Lung microvascular endothelial cell (primary cell): ENCODE measurements at places on chromosomes 2 and 18. TPM values are rescaled to one million over a fixed set of nuclear protein-coding genes. Genes with fewer than 3 reads are reported as not detected.

GRCh38 chr18:32775628-32776027, 2.8 kb upstream of the KLHL14 start:
- peak; percentile 83 for DNase-seq

GRCh38 chr2:50956886-50957285, 75.0 kb downstream of the NRXN1 start:
- no peak for DNase-seq

DNA sequence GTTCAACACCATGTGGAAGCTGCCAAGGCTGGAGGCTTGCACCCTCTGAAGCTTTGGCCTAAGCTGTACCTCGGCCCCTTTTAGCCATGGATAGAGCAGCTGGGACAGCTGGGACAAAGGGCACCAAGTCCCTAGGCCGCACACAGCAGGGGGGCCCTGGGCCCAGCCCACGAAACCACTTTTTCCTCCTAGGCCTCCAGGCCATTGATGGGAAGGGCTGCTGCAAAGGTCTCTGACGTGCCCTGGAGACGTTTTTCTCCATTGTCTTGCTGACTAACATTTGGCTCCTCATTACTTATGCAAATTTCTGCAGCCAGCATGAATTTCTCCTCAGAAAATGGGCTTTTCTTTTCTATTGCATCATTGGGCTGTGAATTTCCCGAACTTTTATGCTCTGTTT, 13.7 kb downstream of the RAPGEF4 start:
- DNase-seq, result no peak

- peak; percentile 78 for DNase-seq
These were observed 7.5 kb downstream of the SERTAD2 start for GRCh38 chr2:64646007-64646880.

GRCh38 chr18:22279741-22280452, 110.5 kb downstream of the GATA6 start:
- DNase-seq, result no peak

DNA sequence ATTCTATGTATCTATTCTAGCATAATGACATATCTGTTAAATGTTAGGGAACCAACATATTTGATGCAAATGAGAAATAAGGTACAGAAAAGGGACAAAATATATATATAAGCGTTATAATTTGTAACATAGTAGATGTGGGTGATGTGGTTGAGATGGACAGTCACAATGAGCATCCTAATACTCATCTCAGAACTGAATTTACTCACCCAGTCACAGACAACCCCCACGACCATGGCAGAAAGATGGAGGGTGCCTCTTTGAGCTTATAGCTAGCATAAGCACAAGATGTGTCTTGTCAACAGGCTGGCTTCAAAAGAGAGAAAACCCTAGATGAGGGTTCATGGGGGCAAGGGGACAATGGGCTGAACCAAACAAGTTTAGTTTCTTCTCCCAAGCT, 9.1 kb upstream of the DSG3 start:
- no peak for DNase-seq

GRCh38 chr2:230602562-230603230, 109.9 kb upstream of the CAB39 start:
- peak; percentile 12 for DNase-seq

DNA sequence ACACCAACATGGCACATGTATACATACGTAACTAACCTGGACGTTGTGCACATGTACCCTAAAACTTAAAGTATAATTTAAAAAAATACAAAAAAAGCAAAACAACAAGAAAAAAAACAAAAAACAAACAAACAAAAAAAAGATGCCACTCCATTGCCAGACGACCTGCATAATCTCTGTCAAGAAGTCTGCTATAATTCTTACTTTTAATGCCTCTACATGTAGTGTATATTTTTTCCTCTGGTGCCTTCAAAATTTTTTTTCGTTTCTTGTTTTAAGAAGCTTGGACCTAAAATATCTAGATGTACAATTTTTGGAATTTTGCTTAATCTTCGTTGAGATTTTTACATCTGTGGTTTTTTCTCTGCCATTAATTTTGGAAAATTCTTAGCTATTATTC, 235.6 kb upstream of the ZNF521 start:
- DNase-seq, result no peak

DNA sequence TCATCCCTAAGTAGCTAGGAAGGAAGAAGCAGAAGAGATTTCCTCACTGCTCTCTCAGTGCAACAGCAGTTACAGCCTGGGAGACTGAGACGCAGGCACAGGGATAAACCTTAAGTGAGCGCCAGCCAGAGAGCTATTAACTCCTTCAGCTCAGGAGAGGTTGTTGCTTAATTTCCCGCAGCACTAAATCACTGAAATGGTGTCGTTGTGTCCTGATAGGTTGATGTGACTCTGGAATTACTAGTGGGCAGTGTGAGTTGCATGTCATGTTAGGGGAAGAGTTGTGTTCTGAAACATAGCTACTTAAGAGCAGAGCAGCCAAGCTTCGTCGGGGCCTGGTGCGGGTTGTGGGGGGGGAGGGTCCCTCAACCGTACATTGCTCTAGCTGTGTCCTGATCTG, 225.8 kb downstream of the NAPG start:
- DNase-seq, result no peak

GRCh38 chr2:1978706-1979105, 234.4 kb upstream of the PXDN start:
- no peak for DNase-seq

GRCh38 chr2:38697116-38697840, 31.4 kb downstream of the GALM start:
- no peak for DNase-seq

DNA sequence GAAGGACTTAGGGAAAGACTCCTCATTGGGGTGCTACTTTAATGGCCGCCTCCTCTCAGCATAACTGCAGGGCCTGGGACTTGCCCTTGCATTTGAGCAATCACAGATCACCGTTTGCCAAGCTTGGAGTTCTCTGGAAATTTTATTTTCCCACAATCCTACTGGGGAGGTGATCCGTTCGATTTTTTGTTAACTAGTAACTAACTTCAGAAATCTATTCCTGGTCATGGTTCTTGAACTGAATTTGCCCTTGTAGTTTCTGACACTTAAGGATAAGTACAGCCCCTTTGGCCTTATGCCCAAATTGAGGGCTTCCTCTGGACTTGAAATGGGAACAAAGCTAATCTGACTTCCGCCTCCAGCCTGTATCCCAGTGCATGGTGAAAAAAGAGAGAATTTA, 60.5 kb upstream of the ST3GAL5 start:
- DNase-seq, result no peak

DNA sequence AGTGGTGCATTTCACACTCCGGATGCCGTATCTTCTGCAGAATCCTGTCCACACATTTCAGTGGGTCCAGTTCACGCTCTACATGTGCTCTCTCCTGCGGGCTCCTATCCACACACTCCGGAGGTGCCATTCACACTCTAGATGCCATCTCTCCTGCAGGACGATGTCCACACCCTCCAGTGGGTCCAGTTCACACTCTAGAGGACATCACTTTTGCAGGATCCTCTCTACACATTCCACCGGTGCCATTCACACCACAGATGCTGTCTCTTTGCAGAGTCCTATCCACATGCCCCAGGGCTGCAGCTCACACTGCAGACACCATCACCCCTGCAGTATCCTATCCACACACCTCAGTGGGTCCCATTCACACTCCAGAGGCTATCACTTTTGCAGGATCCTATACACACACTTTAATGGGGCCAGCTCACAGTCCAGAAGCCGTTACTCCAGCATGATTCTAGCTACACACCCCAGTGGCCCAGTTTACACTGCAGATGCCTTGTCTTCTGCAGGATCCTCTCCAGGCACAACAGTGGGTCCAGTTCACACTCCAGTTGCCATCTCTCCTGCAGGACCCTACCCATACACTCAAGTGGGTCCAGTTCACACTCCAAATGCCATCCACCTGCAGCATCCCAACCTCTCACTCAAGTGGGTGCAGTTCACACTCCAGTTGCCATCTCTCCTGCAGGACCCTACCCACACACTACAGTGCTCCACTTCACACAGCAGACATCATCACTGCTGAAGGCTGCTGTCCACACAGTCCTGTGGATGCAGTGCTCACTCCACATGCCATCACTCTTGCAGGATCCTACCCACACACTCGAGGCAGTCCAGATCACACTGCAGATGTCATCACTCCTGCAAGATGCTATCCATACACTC, 2.1 kb upstream of the PXDN start:
- DNase-seq, result no peak

DNA sequence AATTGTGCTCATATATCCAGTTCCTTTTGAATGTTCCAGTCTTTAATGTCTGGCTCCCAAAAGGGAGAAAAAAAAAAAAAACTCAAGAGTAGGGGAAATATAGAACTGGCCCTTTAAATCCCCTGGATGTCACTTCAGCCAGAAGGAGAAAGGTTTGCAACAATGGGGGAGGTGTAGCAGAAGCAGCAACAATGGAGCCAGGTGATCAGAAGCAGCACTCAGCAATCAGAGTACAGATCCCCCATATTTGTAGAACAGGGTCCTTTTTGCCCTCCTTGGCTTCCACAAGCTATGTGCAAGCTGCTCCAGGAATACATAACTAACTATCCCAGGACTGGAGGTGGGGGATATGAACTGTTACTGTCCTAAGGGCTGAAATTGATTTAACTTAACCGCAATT, 25.8 kb upstream of the ZNF397 start:
- no peak for DNase-seq

DNA sequence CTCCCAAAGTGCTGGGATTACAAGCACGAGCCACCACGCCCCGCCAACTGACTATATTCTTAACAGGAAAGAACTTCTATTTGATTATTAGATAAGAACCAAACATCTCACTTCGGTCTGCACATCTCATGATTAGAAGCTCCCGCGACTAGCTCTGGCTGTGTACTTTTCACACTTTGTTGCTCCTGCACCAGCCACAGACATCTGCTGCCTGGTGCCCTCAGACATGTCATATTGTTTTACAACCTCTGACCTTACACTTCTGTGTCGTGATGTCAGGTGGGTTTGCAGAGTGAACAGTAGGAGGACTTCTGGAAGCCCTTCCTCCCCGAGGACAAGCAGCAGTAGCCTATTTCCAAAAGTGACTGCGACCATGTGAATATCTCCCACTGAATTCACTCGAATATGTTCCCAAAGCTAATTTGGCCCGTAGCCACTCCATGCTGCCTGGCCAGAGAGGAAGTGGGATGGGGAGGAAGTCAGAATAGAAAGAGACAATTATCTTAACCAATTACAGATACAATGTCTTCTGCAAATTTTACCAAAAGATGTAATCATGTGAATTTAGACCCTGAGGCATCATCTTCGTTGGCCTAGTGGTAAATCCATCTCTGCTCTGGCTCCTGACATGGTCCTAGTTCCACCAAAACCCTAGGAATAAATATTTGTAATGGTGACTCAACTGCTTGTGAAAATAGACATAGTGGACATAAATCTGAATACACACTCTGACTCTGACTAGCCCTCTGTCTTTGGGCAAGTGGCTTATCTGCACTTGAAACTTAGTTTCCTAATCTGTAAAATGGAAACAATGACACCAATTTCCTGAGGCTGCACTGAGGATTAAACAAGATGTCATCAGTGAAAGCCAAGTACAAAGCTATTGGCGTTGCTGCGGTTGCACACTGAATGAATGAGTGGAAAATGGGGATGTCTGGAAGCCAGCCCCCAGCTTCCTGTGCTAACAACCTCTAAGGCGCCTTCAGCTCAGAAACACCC, 406.1 kb downstream of the LRATD1 start:
- no peak for DNase-seq

Gene YES1
- 138 and 140 TPM in 2 replicates for total RNA-seq

Gene CCBE1
- under 0.01 and 0.22 TPM in 2 replicates for total RNA-seq

Gene AFTPH
- total RNA-seq, result 23.8 and 35.5 TPM in 2 replicates

Gene IL37
- total RNA-seq, result not detected in 2 replicates

Gene BBS5
- 0.99 and 1.3 TPM in 2 replicates for total RNA-seq

Gene SAG
- not detected in 2 replicates for total RNA-seq

Gene ORC2
- total RNA-seq, result 13.9 and 16.9 TPM in 2 replicates

Gene IGFBP2
- 24.0 and 56.2 TPM in 2 replicates for total RNA-seq

Gene MEP1B
- total RNA-seq, result not detected in 2 replicates
